Stimulated activated CD4-positive, alpha-beta T cell treated with anti-CD3 and anti-CD28 coated beads, Interleukin-4, amount 100 ng/mL, for 1 hour (primary cell): ENCODE measurements at places on chromosomes 13 and 19.

GRCh38 chr13:71603255-71603654 is 263.7 kb downstream of the DACH1 start:
- no peak for DNase-seq

GRCh38 chr19:33532859-33533460 is 11.4 kb upstream of the PEPD start:
- DNase-seq: no peak

GRCh38 chr19:1651568-1652291 is 685 bp downstream of the TCF3 start:
- peak; percentile 61 for DNase-seq

GRCh38 chr13:79525064-79525857 is 44.3 kb downstream of the NDFIP2 start:
- DNase-seq: no peak

DNA sequence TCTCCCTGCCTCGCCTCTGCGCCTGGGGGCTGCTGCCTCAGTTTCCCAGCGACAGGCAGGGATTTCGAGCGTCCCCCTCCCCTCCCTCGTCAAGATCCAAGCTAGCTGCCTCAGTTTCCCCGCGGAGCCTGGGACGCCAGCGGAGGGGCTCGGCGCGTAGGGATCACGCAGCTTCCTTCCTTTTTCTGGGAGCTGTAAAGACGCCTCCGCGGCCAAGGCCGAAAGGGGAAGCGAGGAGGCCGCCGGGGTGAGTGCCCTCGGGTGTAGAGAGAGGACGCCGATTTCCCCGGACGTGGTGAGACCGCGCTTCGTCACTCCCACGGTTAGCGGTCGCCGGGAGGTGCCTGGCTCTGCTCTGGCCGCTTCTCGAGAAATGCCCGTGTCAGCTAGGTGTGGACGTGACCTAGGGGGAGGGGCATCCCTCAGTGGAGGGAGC is 722 bp upstream of the ICAM1 start:
- peak; percentile 59 for DNase-seq

DNA sequence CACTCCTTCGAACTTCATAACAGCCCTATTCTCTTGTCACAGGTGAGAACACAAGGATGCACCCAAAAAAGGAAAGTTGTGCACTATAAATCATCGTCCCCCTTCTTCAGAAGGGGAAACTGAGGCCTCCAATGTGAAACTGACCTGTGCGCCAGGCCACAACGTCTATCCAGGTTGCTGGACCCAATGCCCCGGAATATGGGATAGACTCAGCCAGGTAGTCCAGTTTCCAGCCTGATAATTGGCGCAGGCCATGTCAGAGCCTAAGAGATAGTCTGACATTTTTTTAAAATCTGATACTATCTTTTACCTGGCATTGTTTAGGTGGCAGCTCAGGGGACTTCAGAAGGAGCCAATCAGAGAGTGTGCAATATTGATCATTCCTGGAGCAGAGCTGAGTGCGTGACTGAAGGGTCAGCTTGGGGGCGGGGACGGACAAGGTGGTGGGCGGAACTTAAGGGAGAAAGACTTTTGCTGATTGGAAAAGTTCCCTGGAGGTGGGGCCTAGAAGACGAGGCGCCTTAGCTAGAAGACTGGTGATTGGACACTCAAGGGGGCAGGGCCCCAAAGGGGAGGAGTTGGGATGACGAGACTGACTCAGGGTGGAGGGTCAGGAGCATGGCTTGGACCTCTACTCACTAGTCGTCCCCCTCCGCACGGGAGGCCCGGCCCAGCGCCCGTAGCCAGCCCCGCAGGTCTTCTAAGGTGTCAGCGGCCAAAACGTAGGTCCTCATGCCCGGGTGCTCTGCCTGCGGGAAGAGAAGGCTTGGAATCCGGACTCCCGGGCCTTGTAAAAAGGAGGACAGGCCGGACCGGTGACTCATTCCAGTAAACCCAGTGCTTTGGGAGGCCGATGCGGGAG is 8.5 kb downstream of the PLEKHA4 start:
- no peak for DNase-seq

DNA sequence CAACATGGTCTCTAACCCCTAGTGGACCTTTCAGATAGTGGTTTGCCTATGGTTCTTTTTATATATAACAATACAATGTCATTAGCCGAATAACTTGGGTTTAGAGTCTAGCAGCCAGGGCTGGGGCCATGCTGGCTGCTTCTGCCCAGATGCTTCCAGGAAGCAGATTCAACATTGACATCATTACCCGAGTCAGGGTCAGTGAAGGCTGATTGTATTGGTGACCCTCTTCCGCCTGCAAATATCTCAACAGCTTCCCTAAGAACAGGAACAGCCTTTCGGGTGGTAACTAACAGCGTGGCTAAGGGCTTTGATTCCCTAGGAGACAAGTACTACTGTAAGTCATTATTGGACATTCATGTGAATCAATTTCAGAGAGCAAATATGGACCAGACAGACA is 476.4 kb downstream of the UQCRFS1 start:
- DNase-seq: no peak

DNA sequence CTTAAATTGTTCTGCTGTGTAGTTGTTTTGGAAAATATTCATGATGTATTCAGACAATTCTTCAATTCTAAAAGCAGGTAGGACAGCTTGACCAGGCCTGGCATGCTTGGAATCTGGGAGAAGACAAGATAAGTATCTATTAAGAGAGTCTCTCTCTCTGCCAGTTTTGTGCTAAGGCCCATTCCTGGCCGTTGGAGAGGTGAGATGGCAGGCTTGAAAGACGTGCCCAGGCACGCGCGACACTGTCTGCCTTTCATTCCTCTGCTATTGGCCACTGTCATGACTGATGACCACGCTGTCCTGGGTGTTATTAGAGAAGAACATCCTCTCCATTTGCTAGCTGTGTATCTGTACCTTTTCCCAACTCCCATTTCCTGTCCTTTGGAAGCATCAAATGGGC is 90.3 kb downstream of the LHFPL6 start:
- DNase-seq: no peak

- no peak for DNase-seq
Observed at GRCh38 chr13:49679246-49679645, 12.0 kb downstream of the EBPL start.
